ENCODE measurements at places on chromosomes 6 and 20.

- DNase-seq, result no peak
Observed at GRCh38 chr6:109236115-109237076, 141.1 kb downstream of the CEP57L1 start.

DNA sequence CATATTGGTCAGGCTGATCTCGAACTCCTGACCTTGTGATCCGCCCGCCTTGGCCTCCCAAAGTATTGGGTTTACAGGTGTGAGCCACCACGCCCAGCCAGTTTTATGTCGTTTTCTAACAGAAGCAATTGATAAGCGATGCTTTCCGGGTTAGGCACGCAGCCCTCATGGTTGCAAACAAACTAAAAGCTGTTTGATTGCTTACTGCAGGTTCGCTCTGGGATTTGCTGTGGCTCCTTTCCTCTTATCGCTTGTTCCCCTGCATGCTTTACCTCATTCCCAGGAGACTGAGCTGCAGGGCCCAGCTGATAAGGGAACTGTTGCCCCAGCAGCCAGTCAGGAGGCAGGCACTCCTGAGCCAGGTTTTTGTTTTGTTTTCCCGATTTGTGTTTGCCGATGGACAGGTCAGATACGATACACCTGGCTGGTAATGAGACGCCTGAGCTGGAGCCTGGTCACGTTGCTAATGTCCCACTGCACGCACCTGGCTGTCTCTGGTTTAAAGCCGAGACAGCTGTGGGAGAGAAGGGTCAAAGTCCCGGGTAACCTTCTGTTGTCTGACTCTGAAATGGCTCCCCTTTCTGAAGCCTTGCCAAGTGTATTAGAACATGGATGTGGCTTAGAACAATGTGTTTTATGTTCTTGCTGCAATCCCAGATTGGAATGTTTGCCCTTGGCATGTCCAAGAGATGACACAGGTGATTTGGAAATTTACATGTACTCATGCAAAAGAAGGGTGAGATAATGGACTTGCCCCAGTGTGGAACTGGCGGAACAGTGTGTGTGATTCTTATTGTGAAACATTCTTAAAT lies 19.9 kb downstream of the DSP start:
- no peak for DNase-seq

DNA sequence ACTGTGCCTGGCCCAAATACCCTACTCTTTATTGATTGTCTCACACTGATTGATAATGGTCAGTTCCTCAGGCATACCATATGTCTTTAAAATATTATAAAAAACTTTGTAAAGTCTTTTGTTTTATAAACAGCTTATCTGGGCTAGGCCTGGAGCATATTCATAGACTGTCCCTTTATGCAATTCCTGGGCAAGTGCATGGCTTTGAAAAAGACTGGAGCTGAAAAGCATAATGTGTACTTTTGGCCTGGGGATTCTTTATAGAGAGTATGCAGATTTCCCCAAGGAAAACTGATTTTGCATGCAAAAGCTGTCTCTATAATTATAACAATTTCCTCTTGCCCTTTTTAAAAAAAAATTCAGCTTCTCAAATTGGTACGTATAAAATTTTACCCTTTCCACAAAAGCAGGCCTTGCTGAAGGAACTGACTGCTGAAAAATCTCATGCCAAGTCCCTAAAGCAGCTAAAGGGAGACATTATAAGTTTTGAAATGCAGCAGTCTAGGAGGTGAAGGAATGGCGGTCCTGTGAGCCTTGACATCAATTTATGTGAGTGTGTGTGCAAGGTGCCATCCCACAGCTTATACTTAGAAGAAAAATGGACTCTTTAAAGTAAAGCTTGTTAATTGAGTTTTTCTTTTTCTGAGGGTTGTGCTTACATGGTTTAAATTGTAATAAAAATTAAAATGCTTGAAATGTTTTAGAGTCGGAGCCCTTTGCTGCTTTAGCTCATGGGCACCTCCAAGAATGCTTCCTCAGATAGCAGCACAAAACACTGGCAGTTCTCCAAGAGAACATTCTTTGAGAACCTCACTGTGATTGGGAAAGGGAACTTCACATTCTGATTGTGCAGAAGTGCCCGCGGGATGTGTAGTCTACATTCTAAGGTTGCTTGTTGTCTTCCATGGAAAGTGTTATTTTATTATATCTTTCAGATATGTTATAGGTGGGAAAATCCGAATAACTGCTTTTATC lies 43.9 kb downstream of the PLCB4 start:
- DNase-seq, result no peak

GRCh38 chr6:30782425-30783014 lies 38.2 kb upstream of the IER3 start:
- DNase-seq, result no peak

DNA sequence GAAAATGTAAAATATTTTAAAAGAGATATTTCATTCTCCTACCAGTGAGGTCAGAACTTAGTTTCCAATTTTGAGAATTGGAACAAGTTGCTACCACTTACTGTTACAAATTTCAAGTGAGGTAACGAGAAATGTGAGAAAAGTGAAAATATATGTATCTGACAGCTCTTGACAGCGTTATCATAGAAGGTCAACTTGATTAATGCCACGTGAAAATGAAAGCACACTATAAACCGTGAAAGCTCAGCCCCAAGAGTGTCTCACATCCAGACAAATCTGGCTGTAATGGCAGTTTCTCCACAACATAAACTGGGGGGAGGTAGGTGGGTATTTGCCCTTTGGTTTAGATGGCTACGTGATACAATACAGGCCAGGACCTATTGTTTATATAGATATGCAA lies 13.9 kb downstream of the HDGFL1 start:
- no peak for DNase-seq

DNA sequence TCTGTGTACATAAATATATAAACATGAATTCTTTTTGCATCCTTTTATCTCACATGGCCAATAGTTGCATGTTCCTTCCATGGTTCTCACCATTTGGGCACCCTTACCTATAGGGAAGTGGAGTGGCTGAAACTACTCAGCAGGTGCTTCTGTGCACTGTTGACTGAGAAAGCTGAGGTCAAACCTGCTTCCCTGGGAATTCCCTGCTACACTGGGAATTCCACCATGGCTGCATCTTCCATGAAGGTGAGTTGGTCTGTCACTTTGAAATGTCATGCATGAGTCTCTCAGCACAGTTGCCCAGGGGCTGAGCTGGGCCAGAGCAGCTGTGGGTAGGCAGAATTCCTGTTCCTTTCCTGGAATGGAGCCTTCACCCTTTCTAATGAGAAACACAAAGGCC lies 193.8 kb upstream of the PRSS16 start:
- no peak for DNase-seq

DNA sequence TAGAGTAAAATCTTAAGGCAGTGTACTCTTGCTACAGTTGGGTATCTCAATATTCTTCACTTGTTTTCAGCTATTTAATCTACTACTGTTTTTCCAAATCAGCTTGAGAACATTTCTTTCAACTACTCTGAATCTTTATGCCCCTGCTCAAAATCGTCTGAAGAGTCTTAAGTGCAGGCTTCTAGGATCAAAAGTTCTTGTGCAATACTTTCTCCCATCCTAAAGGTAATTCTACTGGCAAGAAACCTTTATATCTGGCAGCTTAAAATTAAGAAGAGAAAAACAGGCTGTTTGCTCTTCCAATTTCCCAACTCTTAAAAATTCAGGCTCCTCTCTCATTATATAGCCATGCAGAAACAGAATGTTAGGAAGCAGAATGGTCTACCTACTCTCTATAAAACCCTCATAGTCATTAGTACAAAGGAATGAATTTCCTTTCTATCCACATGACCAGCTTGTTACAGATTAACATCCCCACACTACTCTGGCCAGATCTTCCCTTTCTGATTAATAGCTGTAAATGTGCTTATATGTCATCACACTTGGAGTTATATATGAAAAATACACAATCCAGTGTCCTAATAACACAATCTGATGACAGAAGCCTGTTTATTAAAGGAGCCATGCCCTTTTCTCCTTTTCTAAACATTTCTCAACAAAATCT lies 122.2 kb upstream of the FAM184A start:
- DNase-seq, result no peak

- DNase-seq, result no peak
Observed at GRCh38 chr6:23175391-23175790, 606.0 kb downstream of the HDGFL1 start.

DNA sequence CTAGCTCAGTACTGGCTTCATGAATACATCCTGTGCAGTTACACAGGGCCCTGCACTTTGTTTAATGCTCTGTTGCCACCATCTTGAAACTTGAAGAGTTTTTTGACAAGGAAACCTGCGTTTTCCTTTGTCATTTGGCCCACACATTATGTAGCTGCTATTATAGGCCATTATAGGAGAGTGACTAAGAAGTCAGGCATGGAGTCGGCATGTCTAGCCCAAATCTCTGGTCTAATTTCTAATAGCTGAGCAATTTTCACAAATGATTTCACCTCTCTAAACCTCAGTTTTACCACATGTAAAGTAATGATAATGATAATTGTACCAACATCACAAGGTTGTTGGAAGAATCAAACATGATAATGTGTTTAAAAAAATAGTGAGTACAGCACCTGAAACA lies 67.1 kb upstream of the MYLIP start:
- no peak for DNase-seq

DNA sequence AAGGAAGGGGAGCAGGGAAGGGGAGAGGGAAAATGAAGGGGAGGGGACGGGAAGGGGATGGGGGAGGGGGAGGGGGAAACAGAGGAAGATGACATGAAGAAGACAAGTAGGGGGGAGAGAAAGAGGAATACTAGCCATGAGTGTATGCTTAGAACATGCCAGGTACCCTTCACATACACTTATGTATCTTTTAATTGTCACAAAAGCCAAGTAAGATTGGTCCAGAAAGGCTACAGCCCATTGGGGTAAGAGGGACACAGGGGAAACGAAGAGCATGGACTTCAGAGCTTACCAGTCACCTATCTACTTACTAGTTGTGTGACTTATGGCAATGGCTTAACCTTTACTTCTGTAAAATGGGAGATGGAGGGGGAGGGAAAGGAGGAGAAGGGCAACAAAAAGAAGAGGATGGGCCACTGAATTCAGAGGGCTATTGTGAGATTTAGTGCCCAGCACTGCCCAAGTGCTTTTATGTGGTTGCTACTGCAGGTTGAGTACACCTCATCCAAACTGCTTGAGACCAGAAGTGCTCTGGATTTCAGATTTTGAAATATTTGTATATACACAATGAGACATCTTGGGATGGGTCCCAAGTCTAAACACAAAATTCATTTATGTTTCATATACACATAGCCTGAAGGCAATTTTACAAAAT lies 90.3 kb downstream of the ARHGAP18 start:
- DNase-seq, result no peak

DNA sequence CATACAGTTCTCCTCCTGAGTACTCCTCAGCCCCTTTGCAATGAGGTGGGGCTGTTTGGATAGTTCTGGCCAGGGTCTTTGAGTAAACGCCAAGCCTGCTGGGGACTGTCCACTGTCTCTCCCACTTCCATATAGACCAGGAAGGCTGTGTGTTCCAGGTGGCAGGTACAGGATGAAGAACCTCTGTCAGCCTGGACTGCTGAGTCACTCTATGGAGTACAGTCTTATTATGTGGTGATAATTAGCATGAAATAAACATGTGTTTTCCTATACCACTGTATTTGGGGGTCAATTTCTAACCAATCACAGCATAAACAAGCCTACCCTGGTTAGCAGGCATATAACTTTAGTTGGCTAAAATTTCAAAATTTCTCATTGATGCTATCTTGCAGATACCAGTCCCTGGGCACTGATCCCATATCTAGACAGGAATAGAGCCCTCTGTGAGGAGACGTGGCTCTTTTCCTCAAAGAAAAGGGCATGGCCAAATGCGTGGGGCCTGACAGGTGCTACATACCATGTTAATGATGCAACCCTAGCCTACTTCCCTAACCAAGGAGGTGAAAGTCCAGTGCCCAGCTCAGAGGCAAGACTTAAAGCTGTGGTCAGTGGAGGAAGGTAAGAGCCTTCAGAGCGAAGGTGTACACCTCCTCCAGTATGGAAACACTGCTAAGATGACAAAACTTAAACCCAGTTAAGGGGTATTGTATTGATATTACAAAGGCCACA lies 4.5 kb upstream of the ALDH8A1 start:
- no peak for DNase-seq

DNA sequence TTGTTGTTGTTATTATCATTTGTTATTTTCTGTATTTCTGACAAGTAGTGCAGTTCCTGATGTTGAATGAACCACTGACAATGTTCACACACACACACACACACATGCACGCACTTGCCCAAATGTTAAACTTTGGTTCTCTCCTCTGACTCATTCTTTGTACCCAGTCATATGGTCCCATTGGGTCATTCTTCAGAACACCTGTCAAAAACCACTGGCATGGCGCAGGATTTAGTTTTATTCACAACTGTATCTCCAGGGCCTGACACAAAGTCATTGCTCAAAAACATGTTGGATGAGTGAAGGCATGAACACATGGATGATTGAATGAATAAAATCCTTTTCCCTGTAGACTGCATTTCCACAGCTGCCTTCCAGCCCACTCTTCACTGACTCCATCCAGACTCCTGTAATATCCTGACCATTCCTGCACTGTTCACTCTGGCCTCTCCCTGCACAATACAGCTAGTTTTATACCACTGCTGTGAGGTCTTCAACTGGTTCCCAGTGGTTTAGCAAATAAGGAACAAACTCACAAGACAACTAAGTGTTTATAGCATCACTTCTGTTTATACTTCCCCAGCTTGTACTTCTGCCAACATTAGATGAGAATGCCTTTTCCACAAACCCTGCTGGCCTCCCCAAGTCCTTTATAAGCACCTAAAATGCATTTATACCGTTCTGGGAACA lies 6.9 kb upstream of the CST11 start:
- no peak for DNase-seq

DNA sequence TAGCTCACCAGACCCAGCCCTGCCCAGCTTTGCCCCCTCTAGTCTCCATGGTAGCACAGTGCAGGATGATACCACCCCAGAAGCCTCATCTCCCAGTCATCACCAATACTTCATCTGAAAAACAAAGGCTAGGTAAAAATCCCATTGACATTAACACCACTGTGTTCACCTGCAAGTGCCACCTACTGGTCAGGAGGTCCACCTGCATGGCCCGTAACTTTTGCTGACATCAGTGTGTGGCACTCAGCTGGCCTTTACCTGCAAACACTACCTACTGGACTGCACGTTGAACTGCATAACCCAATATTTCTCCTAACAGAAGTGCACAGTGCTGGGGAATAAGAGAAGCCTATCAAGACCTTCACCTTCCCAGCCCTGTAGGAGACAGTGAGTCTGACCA lies 234.7 kb upstream of the ADGRB3 start:
- no peak for DNase-seq

DNA sequence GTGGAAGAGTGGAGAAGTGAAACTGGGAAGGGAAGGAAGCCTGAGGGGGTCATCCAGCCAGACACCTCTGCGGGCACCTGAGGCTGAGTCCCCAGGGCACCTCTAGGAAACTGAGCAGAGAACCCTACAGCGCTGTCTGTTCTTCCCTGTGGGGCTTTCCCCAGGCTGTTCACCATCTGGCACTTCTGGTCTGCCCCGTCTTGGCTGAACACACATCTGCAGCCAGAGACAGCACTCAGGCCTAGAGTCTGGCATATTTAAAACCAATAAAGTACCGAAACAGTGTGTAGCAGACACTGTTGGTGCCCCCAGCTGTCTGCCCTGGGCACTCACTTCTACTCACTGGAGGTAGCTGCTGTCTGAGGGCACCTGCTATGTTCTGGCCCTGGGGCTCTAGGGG lies 9.4 kb upstream of the ARFGEF2 start:
- DNase-seq, result no peak
